ENCODE measurements at places on chromosomes 4 and X.

DNA sequence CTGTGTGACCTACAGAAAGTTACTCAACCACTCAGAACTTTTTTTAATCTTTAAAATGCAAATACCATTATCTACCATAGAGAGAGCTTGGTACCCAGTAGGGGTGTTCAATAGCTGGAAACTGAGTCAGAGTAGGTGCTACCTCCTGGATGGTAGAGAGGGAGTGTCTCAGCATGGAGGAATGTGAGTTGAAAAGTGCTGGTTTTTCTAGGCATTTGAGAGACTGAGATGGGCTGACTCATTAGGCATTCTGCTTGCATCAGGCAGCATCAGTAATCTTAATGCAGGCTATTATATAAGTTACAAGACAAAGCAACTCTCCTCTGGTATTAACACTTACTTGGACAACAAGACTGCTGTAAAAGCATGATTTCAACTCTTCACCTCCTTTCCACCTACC is 70.9 kb upstream of the ARHGEF9 start:
- no peak overlapping the region for H3K4me3 ChIP-seq
- no peak for DNase-seq
- H3K27ac ChIP-seq, result no peak overlapping the region
- H3K36me3 ChIP-seq, result no peaks in the 10 kb centered on the region
- H3K4me1 ChIP-seq, result no peaks in the 10 kb centered on the region
- H3K27me3 ChIP-seq, result no peaks in the 10 kb centered on the region

DNA sequence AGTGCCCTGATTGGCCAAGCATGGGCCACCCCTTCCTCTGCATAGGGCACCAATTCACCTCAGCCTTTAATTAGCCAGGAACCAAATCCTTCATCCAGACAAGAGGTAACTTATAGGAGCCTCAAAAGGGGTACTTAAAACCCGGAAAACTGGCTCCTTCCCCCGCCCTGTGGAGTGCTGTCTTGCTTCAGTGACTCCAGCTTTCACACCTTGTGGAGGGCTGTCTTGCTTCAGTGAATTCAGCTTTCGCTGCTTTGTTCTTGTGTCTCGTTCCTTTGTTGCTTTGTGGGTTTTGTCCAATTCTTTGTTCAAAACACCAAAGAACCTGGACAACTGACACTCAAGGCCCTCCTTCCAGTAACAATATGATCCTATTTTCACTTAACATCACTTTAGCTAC is 82.2 kb upstream of the FRG1 start:
- no peak overlapping the region for H3K4me3 ChIP-seq
- no peak overlapping the region for H3K27ac ChIP-seq
- DNase-seq, result no peak
- no peaks in the 10 kb centered on the region for H3K27me3 ChIP-seq

GRCh38 chr4:72525938-72526337 is 43.1 kb downstream of the ADAMTS3 start:
- H3K36me3 ChIP-seq, result no peaks in the 10 kb centered on the region
- H3K4me1 ChIP-seq, result peaks cover 3% of the 10 kb centered on the region
- DNase-seq, result no peak
- H3K27me3 ChIP-seq, result no peaks in the 10 kb centered on the region
- H3K27ac ChIP-seq, result no peak overlapping the region
- H3K4me3 ChIP-seq, result no peak overlapping the region

DNA sequence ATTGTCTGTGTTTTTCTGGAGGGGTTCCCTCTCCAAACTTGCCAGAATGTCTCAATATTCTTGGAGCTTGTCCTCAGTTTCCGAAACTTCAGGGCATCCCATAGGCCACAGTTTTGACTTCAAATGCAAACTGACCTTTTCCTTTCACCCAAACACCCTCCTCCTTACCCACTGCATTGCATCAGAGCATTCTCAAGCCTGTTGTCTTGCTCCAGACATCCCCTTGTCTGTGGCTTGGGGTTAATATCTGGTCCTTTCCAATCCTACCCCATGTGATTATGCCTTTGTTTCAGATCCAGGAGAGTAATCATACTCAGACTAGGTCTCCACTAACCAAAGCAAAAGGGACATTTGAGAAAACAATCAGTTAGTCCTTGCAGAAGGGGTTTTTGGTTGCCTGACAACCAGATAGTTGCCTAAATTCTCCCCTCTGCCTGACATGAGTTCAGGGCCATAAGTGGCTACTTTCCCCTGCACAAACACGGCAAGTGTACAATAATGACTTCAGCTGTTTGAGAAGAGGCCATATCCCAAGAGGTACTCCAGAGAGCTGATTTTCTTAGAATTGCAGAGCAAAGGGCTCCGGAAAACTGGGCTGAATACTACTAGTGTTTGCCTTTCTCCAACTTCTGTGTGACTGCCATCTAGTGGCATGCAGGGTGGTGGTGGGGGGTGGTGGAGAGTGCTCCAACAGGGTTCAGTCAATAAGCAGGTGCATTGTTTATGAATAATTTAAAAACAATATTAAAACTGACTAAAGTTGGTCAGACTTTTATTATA is 130.2 kb downstream of the CHRDL1 start:
- no peak for DNase-seq
- no peak overlapping the region for H3K27ac ChIP-seq
- H3K4me3 ChIP-seq, result no peak overlapping the region
- no peaks in the 10 kb centered on the region for H3K36me3 ChIP-seq
- H3K4me1 ChIP-seq, result no peaks in the 10 kb centered on the region

DNA sequence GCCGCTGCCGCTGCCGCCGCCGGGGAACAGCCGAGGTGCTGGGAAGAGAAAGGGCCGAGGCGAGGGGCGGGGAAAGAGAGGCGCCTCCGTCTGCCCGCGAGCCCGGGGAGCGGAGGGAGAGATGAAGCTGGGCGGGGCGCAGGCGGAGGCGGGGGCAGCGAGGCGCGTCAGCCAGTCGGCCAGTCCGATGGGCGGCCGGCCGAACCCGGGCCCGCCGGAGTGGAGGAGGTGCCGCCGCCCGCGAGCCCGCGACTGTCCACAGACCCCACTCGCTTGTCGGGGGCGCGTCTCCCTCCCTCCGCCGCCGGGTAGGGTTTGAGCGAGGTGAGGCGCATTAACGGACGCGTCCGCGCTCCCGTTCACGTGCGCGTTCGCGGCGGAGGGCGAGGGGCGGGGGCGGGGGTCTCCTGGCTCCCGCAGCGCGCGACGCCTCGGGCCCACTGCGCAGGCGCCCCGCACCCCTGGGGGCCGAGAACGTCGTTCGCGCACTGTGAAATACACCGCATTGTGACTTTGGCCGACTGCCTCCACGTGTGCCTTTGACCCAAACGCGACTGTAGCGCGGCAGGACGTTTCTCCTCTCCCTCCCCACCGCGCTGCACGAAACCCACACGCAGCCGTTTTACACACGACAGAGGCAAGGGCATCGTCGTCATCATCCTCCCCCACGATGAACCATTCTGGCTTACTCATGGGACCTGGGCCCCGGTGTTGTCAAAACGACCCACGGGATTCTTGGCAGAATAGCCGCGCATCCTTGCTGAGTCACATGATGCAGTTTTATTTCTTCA is at the start of gene NUDT11:
TSS of gene NUDT11 (minus strand) at position 92 of the 791 bp plus-strand sequence. CDS start 148 bp downstream, outside the sequence.
- no peak within 1 kb of the TSS for H3K27ac ChIP-seq
- no peaks in the 10 kb centered on the region for H3K36me3 ChIP-seq
- peak; percentile 91 for DNase-seq
- no peaks in the 10 kb centered on the region for H3K27me3 ChIP-seq
- peaks cover 4% of the 10 kb centered on the region for H3K4me1 ChIP-seq
- peak within 1 kb of the TSS; percentile 53 for H3K4me3 ChIP-seq

Data from upper lobe of left lung (tissue), 6 donors.